Activated naive CD4-positive, alpha-beta T cell treated with anti-CD3 and anti-CD28 coated beads, Interleukin-2, amount 10 ng/mL, durations not matched to agents 7 days and 5 days (primary cell): ENCODE measurements at places on chromosomes 5 and 9.

- DNase-seq = no peak
These were observed 708.2 kb upstream of the PTPRD start for GRCh38 chr9:11320989-11321388.

DNA sequence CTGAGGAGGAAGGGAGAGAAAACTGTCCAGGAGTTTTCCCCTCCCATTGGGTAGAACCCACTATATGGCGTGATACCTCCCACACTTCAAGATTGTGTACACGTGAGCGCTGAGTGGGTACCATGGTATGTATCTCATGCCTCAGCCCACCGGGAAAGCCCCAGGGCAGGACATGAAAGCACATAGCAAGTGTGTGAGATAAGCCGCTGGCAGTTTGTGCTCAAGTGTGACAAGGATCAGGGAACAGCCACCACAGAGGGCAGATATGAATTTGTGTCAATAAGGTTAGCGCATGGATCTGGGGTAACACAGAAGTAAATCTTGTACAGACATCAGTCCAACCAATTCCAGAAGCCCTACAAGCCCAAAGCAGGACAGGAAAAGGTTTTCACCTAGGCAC, 42.6 kb upstream of the NAA35 start:
- no peak for DNase-seq

- DNase-seq = no peak
These were observed 29.4 kb downstream of the FAM240B start for GRCh38 chr9:38690574-38690973.

GRCh38 chr9:115891929-115892328, 261.7 kb upstream of the PAPPA start:
- no peak for DNase-seq
